ENCODE measurements at places on chromosomes 5 and 9.

GRCh38 chr5:73215531-73215890, 42.5 kb downstream of the TMEM174 start:
- no peak for DNase-seq

DNA sequence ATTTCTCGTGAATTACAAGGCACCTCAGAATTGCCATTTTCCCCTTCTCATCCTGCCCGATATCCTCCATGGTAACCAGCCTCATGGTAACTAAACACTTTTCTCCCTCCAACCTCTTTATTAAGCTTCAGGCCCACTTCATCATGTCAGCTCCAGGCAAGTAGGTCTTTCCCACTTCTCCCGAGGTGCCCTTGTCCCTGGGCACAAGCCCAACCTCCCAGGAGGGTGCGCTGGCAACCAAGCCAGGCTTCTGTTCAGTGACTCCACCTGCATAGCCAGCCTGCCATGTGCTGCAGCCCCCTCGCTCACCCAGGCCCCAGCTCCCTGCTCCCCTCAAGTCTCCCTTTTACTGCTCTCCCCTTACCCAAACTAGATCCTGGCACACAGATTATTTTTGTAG, 47.4 kb upstream of the AFAP1L1 start:
- DNase-seq, result no peak

GRCh38 chr5:52840277-52841050, 52.7 kb downstream of the ITGA1 start:
- DNase-seq, result no peak

DNA sequence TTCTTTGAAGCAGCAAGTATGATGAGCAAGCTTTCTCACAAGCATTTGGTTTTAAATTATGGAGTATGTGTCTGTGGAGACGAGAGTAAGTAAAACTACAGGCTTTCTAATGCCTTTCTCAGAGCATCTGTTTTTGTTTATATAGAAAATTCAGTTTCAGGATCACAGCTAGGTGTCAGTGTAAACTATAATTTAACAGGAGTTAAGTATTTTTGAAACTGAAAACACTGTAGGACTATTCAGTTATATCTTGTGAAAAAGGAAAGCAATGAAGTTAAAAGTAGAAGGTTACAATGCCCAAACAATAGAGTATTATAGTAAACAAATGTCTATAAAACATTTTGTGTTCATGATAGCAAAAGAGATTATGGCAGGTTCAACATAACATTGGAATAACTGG, 88.6 kb downstream of the JAK2 start:
- DNase-seq, result peak; percentile 0

DNA sequence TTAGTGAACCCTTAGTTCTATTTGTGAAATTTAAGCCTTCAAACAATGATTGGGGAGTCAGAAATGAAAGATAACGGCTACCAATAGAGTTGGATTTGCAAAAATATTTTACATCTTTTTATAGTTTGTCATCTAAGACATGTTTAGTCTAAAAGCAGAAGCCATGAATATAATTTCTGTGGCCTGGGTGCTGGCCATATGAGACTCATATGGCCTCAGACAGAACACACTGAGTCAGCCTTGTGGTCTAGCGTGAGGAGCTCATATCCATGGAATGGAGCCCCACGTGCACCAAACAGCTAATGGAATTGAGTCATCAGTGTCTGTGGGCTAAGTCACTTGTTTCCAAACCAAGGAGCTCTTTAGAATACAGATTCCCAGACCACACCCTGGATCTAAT, 240.7 kb upstream of the NREP start:
- DNase-seq, result no peak

DNA sequence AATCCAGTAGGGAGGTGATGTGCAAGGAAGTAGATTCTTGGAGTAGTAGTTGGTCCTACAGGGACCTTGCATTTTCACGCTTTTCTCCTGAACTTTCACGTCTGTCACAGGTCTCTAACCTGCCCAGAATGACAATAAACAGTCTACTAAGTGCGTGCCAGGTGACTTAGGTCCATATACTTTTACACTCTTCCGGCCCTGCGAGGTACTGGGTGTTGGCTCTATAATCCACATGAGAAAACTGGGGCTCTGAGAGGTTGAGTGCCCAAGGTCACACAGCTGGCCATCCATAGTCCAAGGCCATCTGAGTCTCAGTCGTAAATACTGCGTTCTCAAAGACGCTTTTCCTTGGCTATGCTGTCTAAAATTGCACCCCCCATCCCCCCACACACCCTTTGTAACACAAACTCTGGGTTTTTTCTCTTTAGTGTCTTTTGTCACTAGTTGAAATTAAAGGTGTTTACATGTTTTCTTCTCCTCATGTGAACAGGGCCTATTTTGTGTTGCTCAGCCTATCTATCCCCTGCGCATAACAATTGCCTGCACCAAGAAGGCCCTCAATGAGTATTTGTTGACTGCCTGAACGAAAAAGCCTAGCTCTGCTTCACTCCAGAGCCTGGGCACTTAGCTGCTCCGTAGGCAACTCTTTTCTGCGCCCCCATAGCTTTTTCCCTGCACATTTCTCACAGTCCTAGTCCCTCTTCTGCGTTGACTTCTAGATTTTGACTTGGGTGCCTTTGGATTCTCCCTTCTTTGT, 943 bp downstream of the SFXN1 start:
- DNase-seq, result no peak

GRCh38 chr5:159043590-159043989, 56.1 kb downstream of the EBF1 start:
- no peak for DNase-seq

- no peak for DNase-seq
Observed at GRCh38 chr5:86885489-86886230, 267.9 kb downstream of the COX7C start.

DNA sequence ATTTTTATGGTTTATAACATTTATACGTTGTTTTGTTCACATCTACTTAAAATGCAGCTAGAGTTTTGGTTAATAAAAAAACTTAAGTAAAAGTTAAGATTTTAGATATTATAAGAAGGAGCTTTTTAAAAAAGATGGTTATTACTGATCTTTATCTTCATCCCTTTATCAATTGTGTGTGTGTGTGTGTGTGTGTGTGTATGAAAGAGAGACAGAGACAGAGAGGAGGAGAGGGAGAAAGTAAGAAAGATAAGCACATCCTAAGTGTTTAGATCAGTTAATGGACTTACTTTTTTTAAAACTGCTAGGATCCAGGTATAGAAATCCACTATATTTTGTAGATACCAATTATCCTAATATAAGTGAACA, 45.8 kb upstream of the RICTOR start:
- DNase-seq, result no peak

DNA sequence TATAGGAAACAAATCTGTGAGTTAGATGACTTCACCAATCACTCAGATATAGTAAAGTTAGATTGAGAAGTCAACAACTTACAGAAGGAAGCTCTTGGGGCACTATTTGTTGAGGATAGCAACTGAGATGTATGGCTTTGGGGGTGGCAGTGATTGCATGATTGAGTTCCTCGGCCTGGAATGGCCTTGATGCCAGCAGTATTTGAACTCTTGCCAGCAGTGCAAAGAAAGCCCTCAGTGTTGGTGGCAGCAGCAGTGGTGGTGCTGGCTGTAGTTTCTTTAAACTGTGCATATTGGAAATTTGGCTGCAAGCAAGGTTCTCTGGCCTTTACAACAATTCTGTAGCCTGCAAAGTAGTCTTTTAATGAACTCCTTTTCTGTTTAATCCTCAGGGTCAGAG, 41.4 kb upstream of the PJA2 start:
- DNase-seq, result no peak

DNA sequence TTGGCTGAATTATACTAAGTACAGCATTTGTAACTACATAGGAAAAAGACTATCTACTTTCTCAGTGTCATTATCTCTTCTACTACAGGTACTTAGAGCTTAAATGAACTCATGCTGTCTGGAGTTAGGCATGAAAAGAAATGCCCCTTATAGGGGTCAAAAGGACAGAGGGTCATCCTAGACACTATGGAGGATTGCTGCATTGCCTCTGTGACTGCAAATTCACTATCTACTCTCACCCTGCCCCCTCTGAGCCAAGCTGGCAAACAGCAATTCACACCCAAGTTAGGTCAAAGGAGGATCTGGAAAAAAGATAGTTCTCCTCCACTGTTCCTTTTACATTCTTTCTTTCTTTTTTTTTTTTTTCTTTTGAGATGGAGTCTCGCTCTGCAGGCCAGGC, 36.7 kb downstream of the ANKRD31 start:
- no peak for DNase-seq

GRCh38 chr5:6717687-6718086, 4.5 kb downstream of the TENT4A start:
- no peak for DNase-seq

- DNase-seq, result no peak
Observed at GRCh38 chr5:34914671-34915138, 599 bp downstream of the RAD1 start.

- no peak for DNase-seq
Observed at GRCh38 chr9:21906881-21907280, 87.3 kb downstream of the CDKN2A start.

DNA sequence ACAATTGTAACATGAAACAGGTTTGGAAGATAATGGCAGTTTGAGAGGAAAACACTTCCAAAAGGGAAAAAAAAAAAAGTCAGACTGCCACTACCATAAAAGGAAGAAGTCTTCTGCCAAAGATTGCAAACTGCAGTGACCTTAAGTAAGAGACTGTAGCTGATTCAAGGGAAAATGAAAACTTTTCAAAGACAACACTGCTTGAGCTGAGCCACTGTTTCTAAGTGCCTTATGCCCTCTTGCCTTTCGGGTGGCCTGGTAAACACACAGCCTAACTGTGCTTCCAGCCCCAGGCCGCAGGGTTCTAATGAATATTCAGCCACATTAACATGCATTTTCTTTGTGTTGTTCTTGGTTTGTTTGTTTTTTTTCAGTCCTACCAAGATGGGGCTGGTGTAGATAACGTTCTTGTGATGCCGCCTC, 354.6 kb downstream of the BNC2 start:
- DNase-seq, result no peak

DNA sequence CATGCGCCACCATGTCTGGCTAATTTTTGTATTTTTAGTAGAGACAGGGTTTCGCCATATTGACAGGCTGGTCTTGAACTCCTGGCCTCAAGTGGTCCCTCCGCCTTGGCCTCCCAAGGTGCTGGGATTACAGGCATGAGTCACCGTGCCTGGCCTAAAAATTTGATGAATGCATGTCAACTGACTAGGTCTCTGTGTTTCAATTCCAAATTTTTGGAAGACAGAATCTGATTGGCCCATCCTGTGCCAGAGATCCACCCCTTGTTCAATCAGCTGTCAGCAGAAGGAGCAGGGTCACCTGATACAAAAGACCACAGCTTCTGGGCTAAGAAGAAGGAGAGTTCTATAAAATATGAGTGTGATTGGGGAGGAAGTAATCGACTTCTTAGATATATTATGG, 43.5 kb upstream of the COL15A1 start:
- no peak for DNase-seq

DNA sequence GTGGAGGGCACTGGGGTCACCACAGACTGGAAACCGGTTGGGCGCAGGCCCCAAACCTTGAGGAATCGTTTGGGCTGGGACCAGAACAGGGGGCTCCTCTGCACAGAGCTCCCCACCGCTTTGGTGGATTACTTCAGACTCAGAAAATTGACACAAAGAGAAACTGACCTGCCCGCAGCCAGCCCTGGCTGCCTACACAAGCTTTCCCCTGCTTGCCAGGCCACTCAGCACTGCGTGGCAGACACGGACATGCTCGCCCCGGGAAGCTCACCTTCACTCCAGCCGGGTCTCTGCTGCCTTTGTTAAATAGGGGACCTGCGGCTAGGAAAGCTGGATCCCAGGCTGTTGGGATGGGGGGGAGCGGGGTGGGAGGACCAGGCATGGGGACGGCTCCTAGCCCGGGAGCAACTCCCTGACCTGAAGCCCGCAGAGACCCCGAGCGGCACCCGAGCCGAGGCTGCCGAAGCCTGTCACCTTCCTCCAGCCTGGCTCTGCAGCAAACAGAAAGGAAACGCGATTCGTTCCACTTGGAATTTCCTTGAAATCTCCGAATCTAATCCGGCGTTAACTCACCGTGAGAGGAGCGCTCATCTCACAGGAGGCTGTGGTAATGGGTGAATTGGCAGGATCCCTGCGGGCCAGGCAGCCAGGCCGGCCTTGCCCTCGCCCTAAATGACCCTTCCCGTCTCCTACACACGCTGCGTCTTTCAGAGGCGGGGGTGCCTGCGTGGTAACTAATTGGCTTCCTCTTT, 8.8 kb downstream of the PAX5 start:
- no peak for DNase-seq

GRCh38 chr5:40437452-40437861, 242.3 kb upstream of the PTGER4 start:
- DNase-seq, result no peak

DNA sequence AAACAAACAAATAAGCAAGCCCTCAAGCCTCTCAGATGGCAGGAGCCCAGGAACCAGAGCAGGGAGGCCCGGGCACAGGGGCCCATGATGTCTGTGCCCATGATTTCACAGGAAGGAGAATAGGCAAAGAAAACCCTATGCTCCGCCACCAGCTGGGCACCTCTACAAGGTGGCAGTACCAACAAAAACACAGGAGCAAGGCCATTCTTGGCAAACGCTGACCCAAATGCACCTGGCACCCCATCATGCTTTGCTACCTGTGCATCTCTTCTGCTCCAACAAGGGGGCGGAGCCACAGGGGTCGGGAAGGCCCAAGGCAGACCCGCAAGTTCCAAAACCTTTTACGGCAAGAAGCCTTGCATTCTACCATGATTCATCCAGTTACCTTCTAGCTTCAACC, 3.1 kb downstream of the BRD3 start:
- no peak for DNase-seq

DNA sequence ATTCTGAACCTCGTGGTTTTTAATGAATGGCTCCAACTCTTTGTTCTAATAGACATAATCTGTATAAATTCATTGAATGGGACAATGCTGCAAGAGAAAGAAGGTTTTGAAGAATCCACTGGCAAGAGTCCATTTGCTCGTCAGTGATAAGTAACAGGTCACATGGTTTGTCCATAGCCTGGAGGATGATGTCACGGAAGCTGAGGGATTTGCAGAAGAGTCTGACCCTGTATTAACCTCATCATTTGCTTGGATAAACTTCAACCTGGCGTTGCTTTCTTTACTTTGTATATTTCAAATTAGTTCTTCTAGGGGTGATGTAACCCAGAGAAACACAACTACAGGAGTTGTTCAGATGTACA, 197.4 kb downstream of the GAS1 start:
- no peak for DNase-seq

DNA sequence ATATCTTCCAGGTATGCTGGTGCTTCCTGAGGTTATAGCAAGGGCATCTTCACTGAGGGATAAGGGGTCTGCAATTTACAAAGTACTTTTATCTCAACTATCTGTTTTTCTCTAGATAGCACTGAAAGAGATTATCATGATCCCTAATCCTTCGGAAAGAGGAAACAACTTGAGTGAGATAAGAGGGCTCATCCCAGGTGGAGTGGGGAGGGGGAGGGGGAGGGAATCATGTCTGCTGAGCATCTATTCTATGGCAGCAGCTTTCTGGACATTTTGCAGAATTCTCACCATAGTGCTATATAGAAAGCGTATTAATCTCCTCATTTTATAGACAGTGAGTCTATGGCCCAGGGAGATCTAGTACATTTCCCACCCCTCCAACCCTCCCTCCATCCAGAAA, 5.9 kb downstream of the TNFSF15 start:
- no peak for DNase-seq

Data from GM12864 (cell line).